Stimulated activated CD8-positive, alpha-beta memory T cell treated with anti-CD3 and anti-CD28 coated beads, Interleukin-15, amount 100 ng/mL, for 48 hours (primary cell): ENCODE measurements at places on chromosomes 7 and 10.

DNA sequence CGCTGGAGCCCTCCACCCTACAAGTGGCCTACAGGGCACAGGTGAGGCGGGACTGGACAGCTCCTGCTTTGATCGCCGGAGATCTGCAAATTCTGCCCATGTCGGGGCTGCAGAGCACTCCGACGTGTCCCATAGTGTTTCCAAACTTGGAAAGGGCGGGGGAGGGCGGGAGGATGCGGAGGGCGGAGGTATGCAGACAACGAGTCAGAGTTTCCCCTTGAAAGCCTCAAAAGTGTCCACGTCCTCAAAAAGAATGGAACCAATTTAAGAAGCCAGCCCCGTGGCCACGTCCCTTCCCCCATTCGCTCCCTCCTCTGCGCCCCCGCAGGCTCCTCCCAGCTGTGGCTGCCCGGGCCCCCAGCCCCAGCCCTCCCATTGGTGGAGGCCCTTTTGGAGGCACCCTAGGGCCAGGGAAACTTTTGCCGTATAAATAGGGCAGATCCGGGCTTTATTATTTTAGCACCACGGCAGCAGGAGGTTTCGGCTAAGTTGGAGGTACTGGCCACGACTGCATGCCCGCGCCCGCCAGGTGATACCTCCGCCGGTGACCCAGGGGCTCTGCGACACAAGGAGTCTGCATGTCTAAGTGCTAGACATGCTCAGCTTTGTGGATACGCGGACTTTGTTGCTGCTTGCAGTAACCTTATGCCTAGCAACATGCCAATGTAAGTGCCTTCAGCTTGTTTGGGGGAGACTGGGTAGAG lies at the start of gene COL1A2:
TSS of gene COL1A2 (plus strand) at position 459 of the 704 bp plus-strand sequence. CDS start at position 596, 137 bp downstream.
- no peak for DNase-seq

DNA sequence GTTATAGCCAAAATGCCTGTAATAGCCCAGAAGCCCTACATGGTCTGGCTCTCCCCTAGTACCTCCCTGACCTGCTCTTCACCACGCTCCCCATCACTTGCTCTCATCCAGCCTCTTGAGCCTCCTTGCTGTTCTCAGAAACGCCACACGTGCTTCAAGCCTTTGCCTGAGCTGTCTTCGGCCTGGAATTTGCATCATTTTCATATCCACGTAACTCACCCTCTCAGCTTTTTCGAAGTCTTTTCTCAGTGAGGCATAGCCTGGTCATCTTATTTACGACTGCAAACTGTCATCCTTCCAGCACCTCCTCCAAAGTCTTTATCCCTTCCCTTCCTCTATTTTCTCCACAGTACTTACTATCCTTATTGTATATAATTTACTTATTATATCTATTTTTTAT lies 151.0 kb upstream of the AHR start:
- DNase-seq = no peak

- DNase-seq = no peak
These were observed 20.0 kb downstream of the RBM17 start for GRCh38 chr10:6108631-6109443.

DNA sequence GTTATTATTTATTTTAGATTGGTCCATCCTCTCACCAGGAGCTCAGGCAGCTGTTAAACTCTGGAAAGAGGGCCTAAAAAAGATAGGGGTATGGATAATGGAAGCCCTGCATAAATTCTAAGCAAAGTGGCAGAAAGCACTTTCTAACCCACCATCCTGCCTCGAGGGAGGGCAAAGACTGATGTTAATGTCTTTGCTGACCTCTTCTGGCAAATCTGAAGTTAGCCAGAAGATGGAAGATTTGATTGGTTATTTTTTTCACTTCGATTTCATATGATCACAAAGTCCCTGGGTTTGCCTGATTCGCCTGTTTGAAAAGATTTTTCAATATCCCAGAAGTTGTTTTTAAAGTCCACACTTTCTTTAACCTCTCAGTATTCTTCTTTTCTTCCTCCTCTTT lies 24.8 kb downstream of the OR9A2 start:
- no peak for DNase-seq

DNA sequence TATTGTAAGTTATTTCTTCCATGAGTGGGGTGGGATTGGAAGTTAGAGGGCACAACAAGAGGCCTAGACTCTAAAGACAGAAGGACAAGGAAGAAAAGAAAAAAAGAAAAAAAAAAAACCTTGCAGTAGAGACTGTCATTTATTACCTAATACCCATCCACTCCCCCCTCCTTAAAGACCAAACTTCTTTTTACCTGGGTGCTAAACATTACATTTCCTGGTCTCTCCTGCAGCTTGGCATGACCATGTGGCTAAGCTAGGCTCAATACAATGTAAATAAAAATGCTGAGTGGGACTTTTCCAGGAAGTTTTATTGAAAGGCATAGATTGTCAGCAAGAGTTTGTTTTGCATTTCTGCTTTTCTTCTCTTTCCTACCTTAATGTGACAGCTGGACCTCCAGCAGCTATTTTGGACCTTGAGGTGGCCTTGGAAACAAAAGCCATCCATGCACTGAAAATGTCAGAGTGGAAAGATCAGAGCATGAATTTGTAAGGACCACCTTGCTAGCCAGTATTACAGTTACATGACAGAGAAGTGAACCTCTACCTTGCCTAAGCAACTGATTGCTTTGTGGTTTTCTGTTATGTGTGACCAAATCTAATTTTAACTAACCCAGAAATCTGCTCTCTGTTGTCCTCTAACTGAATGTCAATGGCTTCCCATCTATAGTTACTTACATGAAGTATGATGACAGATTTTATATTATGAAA lies 81.3 kb upstream of the SFMBT2 start:
- DNase-seq = no peak

DNA sequence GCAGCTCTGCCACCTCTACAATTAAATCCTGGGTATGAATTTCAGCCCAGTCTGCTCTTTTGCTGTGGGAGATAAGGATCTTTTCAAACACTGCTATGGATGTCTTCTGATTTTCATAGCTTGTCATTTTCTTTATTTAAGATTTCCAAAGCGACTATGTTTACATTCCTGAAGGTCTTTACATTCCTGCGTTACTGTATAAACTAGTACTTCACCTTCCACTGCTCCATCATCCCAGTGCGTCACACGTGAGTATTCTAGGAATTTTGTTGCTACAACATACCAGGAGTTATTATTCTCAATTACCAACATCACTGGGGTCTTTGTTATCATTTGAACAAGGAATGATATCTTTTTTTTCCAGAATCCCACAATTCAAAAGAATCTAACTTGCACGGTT lies 944.7 kb downstream of the SORCS3 start:
- no peak for DNase-seq

DNA sequence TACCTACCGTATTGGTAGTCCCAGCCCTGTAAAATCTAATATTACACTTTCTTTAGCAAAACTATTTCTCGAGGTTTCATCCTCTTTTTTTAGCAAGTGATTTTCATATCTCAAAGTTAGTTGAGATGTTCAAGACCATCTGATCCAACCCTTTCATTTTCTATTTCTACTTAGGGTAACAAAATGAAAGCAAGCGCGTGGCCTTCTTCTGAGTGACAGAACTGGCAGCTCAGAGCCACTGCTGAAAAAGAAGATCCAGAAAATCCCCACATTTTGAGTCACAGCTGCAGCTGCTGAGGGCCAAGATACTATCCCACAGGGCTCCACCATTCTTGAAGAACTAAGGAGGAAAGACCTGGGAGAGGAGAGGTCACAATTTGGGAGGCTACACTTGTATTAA lies 24.8 kb upstream of the ZNF800 start:
- no peak for DNase-seq

- no peak for DNase-seq
These were observed 8.2 kb downstream of the RBM17 start for GRCh38 chr10:6097063-6097462.

GRCh38 chr7:3067606-3068380 lies 24.1 kb upstream of the CARD11 start:
- no peak for DNase-seq

DNA sequence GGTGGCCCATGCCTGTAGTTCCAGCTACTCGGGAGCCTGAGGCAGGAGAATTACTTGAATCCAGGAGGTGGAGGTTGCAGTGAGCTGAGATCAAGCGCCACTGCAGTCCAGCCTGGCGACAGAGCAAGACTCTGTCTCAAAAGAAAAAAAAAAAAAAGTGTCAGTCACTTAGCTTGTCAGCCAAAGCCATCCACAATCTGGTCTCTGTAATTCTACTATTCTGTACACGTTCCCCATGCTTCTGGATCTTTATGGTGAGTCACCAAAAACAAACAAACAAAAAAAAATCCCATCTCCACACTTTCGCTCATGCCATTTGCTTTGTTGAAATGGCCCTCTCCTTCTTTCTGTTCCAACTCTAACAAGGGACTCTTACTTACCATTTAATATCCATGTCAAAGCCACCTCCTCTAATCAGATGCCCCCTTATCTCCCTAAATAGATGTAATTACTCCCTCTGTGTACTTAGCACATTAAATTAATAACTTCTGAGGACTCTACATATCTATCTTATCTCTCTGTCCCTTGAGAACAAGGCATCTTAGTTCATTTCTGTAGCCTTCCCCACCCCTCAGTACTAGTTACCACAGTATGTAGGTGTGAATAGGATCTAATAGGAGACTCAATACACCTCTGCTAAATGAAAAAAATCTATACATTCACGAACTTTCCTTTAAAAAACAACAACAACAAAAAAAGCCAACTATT lies 128.4 kb downstream of the ELMO1 start:
- DNase-seq = no peak

DNA sequence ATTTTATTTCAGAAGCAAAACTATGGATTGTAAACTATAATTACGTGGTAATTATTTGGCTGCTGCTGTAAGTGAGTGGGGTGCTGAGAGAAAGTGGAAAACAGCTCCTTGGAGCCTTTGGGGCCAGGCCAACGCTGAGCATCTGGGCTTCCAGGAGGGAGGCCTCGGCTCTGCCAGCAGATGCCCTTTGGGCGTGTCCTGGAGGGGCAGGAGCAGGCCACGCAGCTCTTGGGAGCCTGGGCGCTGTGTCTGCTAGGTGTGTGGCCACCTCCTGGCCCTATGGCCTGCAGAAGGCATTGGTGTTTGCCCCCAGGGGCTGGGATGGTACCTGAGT lies 423.3 kb downstream of the GLRX3 start:
- DNase-seq = no peak

- no peak for DNase-seq
These were observed 4.6 kb downstream of the POLM start for GRCh38 chr7:44077681-44078091.

GRCh38 chr10:6928586-6928985 lies 348.5 kb upstream of the PRKCQ start:
- no peak for DNase-seq

DNA sequence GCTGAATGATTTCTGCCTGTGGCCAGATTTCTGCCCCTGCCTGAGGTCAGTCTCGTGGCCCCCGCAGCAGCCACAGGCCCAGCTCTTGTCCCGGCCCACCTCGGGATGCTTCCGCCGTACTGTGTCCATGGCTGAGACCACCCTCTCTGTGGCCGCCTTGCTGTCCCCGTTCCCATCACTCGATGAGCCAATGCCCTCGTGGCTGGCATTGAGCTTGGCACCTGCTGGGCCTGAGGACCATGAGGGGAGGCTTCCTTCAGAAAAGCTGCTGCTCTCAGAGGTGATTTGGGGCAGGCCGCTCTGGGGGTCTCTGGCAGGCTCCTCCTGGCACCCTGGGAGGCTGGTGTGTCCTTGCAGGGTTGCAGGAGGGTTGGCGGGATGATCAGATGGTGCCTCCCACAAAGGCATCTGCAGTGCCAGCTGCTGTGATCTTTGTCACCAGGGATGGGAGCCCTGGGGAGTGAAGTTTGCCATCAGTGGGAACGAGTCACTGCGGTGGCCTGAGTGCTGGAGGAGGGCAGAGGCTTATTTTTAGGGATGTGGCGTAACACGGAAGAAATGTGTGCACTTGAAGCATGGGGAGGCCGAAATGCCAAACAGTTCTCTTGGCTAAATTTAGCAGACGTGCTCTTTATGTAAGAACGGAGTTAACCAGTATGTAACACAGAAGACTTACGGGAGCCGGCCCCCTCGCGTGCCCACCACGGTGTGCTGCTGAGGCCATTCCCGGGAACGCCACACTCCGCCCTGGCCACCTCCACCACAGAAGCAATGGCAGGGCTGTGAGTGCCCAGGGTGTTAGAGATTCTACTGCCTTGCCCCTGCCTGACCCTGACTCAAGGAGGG lies 47.7 kb downstream of the VIPR2 start:
- DNase-seq = no peak

DNA sequence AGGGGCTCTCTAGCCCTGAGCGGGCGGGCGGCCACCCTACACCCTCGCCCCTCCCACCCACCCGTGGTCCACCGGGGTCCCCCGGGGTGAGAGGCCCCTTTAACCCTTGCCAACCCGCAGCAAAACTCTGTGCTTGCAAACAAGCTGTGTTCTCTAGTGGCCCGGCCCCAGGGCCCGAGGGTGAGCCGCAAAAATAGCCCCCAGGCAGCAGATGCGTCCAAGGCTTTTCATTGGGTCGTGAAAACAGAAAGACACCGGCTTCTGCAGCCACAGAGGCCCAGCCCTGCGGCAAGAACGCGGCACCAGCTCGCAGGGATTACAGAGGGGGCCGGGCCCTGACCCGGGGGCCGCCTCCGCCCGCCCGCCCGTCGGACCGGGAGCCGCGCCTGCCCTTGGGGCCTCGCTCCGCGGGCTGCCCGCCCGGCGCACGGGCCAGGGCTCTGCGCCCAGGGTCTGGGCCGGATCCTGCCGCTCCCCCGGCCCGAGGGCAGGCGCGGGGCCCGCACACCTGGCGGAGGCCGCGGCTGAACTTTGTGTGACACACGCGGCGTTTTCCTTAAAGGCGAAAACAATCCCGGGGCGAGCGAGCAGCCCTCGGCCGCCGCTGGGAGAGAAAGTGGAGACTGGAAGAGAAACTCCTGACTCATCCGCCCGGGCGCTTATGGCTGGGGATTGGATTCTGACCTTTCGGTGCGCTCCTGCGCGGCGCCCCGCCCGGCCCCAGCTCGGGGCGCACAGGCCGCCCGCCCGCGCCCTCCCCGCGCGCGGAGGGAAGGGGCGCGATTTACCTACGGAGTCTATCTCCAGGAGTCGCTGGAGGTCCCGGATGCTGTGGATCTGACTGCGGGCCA lies 2.8 kb downstream of the PDGFA start:
- DNase-seq = no peak

GRCh38 chr10:69504576-69505250 lies 53.4 kb downstream of the TSPAN15 start:
- DNase-seq = no peak

GRCh38 chr7:24192053-24192452 lies 91.9 kb upstream of the NPY start:
- DNase-seq = no peak

GRCh38 chr7:143929224-143929920 lies 5.7 kb upstream of the OR2F2 start:
- no peak for DNase-seq

GRCh38 chr10:56469482-56469881 lies 108.4 kb upstream of the ZWINT start:
- no peak for DNase-seq

GRCh38 chr7:48009954-48010353 lies 19.0 kb downstream of the SUN3 start:
- DNase-seq = no peak

DNA sequence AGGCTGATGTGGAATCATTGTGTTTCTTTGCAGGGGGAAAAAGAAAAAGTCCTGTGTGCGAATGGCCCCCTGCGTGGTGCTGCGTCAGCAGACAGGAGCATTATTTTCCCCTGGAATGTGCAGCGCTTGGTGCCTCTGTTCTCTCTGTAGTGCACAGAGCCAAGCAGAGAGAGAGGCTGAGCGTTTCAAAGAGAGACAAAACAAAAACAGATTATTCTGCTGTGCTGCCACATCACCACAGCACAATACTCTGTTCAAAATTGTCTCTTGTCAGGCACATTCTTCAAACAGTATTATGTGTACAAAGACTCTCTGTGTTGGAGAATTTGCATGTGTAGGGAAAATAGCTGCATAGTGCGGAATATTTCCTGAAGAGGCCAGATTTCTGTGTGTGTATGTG lies 609.0 kb downstream of the SDK1 start:
- DNase-seq = no peak
